ENCODE measurements at places on chromosomes 2 and 18. TPM values are rescaled to one million over a fixed set of nuclear protein-coding genes. Genes with fewer than 3 reads are reported as not detected.

VWA3B gene
- not detected for polyA plus RNA-seq

FAM237A gene
- not detected for polyA plus RNA-seq

ICOS gene
- polyA plus RNA-seq = 0.97 TPM

TM4SF20 gene
- not detected for polyA plus RNA-seq

CCDC142 gene
- polyA plus RNA-seq = 16.6 TPM

DNA sequence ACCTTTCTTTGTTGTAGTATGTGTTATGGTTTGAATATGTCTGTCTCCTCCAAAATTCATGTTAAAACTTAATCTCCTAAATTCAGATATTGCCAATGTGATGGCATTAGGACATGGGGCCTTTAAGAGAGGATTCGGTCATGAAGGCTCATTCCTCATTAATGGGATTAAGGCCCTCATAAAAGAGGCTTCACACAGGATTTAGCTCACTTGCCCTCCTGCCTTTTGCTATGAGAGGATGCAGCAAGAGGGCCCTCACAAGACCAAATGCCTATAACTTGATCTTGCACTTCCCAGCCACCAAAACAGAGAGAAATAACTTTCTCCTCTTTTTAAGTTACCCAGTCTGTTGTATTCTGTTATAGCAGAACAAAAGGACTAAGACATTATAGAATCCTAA lies 19.7 kb downstream of the ZBTB14 start:
- peaks cover 5% of the 10 kb centered on the region for H3K27me3 ChIP-seq
- no peak overlapping the region for H3K4me3 ChIP-seq
- no peak for DNase-seq
- H3K4me1 ChIP-seq = no peaks in the 10 kb centered on the region

DNA sequence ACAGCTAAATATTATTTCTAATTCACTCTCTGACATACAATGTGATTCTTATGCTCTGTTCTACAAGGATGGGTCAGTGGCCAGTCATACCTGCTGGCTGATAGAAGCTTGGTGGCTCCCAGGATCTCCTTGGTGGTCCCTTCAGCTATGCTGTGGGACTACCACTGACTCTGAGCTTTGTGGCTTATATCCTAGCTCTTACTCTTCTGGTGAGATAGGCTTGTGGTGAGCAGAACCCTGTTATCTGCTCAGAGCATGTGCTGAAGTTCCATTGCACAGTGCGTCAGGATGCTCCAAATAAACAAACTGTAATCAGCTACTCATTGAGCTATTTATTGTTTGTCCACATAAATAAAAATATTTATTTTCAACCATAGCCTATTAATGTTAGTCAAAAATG lies 51.7 kb downstream of the MFSD6 start:
- no peak overlapping the region for H3K27ac ChIP-seq
- no peak overlapping the region for H3K4me3 ChIP-seq
- H3K27me3 ChIP-seq = no peaks in the 10 kb centered on the region
- H3K36me3 ChIP-seq = peaks cover 5% of the 10 kb centered on the region
- peaks cover 74% of the 10 kb centered on the region for H3K4me1 ChIP-seq
- no peak for DNase-seq

DNA sequence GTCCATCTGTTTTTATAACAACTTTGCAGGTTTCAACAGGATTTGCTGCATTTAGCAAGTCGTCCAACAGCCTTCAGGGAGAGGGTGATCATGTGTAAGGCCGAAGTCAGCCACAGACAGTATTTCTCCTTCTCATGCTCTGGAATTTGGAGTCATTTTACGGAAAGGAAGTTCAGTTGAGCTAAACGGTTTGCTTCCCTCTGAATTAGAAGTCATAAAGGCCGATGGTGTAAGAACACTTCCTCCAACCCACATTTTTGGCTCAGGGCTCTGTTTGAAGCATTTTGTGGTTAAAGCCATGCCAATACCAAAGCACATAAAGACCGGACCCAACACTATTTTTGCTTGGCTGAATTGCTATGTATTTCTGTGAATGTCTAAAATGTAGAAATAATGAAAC lies 129.5 kb downstream of the TMEM182 start:
- peaks cover 3% of the 10 kb centered on the region for H3K36me3 ChIP-seq
- no peak overlapping the region for H3K4me3 ChIP-seq
- H3K4me1 ChIP-seq = no peaks in the 10 kb centered on the region
- H3K27me3 ChIP-seq = no peaks in the 10 kb centered on the region
- H3K27ac ChIP-seq = no peak overlapping the region

DNA sequence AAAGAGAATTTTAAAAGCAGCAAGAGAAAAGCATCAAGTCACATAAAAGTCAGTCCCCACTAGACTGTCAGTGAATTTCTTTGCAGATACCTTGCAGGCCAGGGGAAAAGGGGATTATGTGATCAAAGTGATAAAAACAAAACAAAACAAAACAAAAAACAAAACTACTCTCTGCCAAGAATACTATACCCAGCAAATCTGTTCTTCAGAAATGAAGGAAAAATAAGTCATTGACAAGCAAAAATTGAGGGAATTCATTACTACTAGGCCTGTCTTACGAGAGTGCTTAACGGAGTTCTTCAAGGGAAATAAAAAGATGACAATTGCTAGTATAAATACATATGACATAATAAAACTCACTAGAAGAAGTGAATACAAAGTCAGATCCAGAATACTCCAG lies 245.5 kb upstream of the CHST9 start:
- DNase-seq = no peak
- H3K27me3 ChIP-seq = no peaks in the 10 kb centered on the region
- no peak overlapping the region for H3K4me3 ChIP-seq
- H3K4me1 ChIP-seq = no peaks in the 10 kb centered on the region
- H3K36me3 ChIP-seq = peaks cover 4% of the 10 kb centered on the region

- no peaks in the 10 kb centered on the region for H3K27me3 ChIP-seq
- H3K36me3 ChIP-seq = peaks cover 26% of the 10 kb centered on the region
- no peak overlapping the region for H3K27ac ChIP-seq
- no peaks in the 10 kb centered on the region for H3K4me1 ChIP-seq
These were observed 70.0 kb downstream of the SLC25A12 start for GRCh38 chr2:171824086-171824485.

- H3K36me3 ChIP-seq = no peaks in the 10 kb centered on the region
- no peak for DNase-seq
- H3K27me3 ChIP-seq = no peaks in the 10 kb centered on the region
These were observed 56.6 kb downstream of the INHBB start for GRCh38 chr2:120402508-120402907.

DNA sequence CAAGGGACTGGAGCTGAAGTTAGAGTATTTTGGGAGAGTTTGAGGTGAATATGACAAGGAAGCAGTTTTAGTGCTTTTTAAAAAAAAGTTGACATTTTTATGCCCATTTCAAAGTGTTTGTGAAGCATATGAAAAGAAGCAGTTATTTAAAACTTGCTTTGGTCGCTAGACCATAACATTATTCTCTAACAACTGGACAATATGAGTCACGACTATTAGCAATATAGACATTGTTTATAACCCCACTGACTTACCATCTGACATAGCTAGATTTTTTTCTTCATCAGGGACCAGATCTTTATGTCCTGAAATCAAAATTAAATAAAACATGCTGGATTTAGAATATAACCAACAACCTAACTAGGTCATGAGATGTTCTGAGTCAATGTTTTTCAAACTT lies 22.6 kb upstream of the DYTN start:
- no peak for DNase-seq
- peaks cover 4% of the 10 kb centered on the region for H3K27me3 ChIP-seq
- no peaks in the 10 kb centered on the region for H3K36me3 ChIP-seq

GRCh38 chr2:17084877-17085276 lies 419.2 kb upstream of the CYRIA start:
- H3K4me3 ChIP-seq = no peak overlapping the region
- no peaks in the 10 kb centered on the region for H3K36me3 ChIP-seq
- peaks cover 4% of the 10 kb centered on the region for H3K27me3 ChIP-seq
- no peak for DNase-seq
- H3K27ac ChIP-seq = no peak overlapping the region

DNA sequence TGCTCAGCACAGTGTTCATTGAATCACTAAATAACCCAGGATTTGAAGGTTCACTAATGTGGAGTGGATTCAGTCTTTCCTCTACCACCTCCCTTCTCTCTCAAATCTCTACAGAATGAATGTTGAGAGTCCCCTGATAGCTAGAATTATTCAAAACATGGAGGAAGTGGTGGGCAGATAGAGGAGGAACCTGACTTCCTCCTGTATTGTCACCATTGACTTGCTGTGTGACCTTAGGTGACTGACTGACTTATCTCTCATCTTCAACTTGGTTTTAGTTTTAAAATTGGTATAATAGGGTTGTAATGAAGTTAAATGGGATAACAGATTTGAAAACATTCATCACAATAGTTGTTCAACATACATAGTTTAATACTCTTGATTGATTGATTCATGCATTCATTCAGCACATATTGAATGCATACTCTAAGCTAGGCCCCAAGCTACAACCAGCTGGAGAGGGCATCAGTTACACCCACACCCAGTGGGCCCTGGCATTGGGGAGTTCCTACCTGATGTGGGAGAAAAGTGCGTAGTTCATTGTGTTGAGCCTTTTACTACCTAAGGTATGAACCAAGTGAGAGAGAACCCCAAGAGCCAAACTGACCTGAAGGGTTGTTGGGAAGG lies 96.0 kb downstream of the WDR7 start:
- no peak overlapping the region for H3K4me3 ChIP-seq
- H3K27me3 ChIP-seq = no peaks in the 10 kb centered on the region
- H3K4me1 ChIP-seq = peaks cover 24% of the 10 kb centered on the region
- H3K36me3 ChIP-seq = no peaks in the 10 kb centered on the region

DNA sequence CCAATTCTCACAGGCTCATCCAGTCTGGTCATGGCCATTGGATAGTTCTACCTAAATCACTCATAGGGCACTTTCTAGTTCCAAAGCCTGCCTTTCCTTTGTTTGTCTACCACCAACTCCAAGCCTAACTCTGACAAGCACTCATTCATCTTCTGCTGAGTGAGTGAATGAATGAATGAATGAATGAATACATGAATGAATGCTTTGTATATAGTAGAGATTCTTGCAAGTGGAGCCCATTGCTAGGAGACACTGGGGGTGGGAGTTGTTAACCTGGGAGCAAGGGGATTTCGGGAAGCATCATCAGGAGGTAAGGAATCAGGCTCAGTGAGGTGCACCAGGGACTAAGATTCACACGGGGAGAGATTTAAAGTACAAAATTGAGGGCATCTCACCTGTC lies 3.3 kb upstream of the MOCOS start:
- H3K4me1 ChIP-seq = peaks cover 7% of the 10 kb centered on the region
- no peak overlapping the region for H3K4me3 ChIP-seq
- H3K27me3 ChIP-seq = peaks cover 10% of the 10 kb centered on the region

- no peak for DNase-seq
- no peak overlapping the region for H3K4me3 ChIP-seq
- no peaks in the 10 kb centered on the region for H3K36me3 ChIP-seq
- no peak overlapping the region for H3K27ac ChIP-seq
These were observed 391 bp downstream of the ZNF385B start for GRCh38 chr2:179861027-179861415.

- H3K36me3 ChIP-seq = no peaks in the 10 kb centered on the region
- H3K4me3 ChIP-seq = no peak overlapping the region
- H3K4me1 ChIP-seq = no peaks in the 10 kb centered on the region
- DNase-seq = no peak
These were observed 386.3 kb upstream of the CHAC2 start for GRCh38 chr2:53381271-53381670.

GRCh38 chr2:181273986-181274385 lies 183.2 kb upstream of the ITGA4 start:
- peaks cover 31% of the 10 kb centered on the region for H3K4me1 ChIP-seq
- H3K36me3 ChIP-seq = peaks cover 3% of the 10 kb centered on the region
- H3K4me3 ChIP-seq = no peak overlapping the region
- no peak overlapping the region for H3K27ac ChIP-seq
- no peak for DNase-seq

DNA sequence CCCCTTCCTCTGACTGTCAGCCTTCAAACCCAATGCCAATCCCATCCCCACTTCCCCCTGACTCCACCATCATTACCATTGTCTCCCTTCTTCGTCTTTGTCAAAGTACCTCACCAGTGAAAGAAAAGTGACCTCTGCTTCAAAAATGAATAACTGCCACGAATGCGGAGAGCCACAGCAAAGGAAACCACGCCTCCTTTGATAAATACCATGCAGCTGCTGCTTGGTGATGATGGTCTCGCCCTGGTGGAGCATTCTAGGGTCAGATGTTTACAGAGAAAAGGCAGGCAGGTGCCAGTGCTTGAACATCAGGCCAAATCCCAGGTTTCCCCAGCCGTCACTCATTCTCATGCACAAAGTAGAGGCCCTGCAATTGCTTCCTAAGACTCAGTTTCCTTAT lies 162.2 kb downstream of the BCL11A start:
- H3K27me3 ChIP-seq = peaks cover 13% of the 10 kb centered on the region
- no peak overlapping the region for H3K27ac ChIP-seq
- H3K4me1 ChIP-seq = no peaks in the 10 kb centered on the region
- H3K36me3 ChIP-seq = no peaks in the 10 kb centered on the region

DNA sequence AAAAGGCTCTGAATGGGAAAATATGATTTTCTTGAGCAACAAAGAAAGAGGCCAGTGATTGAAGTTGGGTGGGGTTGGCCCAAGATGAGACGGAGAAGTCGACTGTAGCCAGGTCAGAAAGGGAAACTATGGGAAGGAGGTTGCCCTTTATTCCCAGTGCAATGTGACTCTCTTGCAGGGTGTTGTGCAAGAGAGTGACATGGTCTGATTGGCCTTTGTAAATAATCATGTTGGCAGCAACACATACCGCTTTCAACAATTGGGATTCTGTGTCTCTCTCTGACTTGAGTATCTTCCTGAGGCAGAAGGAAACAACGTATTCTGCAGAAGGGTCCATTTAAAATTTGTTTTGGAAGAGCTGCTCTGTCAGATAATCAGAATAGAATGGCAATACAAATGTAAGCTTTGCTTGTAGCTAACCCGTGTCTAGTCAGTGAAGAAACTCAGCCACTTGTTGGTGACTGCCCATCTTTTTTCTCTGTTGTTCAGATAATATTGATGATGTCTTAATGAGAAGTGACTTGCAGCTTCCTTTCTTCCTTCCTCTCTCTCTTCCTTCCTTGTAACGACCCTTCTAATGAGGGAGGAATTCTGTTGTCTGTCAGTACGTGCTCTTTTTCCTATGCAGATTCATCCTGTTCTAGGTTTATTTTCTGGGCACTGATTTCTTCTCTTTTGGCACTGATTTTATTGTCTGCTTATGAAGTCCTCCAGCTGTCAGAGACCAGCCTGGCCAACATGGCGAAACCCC lies 311.0 kb upstream of the FAM98A start:
- H3K27ac ChIP-seq = no peak overlapping the region
- no peaks in the 10 kb centered on the region for H3K4me1 ChIP-seq
- H3K36me3 ChIP-seq = peaks cover 3% of the 10 kb centered on the region
- H3K27me3 ChIP-seq = no peaks in the 10 kb centered on the region
